ENCODE measurements at places on chromosomes 7 and 10.

- peak; percentile 10 for DNase-seq
Observed at GRCh38 chr7:23276376-23276775, 22.8 kb upstream of the MALSU1 start.

DNA sequence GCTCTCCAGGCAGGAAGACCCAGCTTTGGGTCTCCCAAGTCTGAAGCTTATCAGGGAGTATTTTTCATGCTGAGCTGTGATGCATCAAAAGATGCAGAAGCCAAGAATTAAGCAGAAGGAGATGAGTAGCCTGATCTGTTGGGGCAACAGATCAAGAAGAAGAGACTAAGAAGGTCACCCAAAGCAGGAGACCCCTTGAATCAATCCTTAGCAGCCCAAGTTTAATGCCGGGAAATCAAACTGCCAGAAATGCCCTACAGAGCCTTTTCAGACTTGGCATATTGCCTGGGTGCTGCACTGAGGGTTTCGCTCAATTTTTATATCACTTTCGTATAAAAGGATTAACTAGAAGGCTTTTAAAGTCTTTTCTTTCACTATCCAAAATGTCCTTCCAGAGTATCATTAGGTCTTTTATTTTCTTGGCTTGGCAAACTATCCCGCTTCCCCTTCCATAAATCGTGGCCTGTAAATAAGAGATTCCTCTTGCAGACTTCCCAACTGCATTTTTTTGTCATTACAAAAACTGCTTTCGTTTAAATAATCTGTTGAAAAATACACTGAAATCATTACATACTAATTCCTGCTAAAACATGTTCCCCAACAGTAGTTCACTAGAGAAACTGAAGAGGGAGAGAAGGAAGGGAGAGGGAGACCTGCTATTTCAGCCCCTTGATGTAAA is 49.0 kb upstream of the STK17A start:
- DNase-seq, result no peak

- no peak for DNase-seq
Observed at GRCh38 chr10:99524050-99524666, 8.6 kb upstream of the NKX2-3 start.

- DNase-seq, result no peak
Observed at GRCh38 chr7:137962875-137963507, 38.9 kb downstream of the CREB3L2 start.

- DNase-seq, result no peak
Observed at GRCh38 chr7:92088266-92088665, 46.0 kb downstream of the CYP51A1 start.

GRCh38 chr10:85212526-85212925 is 884.1 kb downstream of the CCSER2 start:
- no peak for DNase-seq

All from cardiac muscle cell (in vitro differentiated cells and primary cell).